ENCODE measurements at places on chromosomes 2 and 18.

GRCh38 chr2:26786207-26787028, 562 bp downstream of the CENPA start:
- DNase-seq: peak; percentile 19

DNA sequence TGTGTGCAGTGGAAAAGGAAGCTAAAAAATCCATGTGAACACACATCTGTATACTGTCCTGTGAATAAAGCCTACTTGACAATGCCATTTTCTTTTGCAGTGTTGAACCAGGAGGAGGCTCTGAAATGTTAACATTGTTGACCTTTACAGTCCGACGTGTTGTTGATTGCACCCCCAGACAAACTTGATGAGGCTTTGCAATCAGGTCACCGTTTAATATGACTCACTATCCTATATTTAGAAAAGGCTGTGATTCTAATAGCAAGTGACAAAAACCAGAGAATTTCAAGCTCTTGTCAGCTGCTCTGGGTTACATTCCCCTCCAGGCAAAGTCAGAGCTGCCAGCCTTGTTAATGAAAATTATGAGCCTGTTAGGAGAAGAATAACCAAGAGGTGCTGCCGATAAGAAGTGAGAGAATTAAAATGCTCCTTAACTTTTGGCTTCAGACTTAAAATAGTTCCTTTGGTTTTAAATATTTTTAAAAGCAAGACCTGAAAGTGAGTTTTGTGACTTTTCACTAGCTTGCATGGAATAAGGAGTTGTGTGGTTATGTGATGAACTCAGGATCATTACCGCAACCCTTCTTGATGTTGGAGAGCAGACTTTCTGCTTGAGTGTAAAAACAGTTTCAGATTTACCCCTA, 162.1 kb downstream of the QPCT start:
- DNase-seq: no peak

GRCh38 chr2:10971888-10972260, 60.1 kb downstream of the KCNF1 start:
- no peak for DNase-seq

DNA sequence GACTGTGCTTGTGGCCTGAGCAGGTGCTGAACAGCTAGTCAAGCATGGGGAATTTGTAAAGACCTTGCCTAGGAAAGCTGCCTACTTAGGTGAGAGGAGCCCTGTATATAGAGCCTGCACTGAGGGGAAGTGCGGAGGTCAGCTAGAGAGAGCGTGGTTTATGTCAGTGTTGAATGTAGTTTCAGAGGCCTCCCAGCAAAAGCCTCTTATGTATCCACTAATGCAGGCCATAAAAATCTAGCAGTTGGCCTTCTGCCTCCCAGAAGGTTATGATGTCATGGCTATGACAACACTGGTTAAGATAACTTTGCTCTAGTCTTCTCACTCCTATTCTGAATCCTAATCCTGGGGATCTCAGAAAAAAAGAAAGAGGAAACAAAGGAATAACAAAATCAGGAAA, 88.9 kb downstream of the ASXL3 start:
- no peak for DNase-seq

GRCh38 chr2:160371251-160372009, 122.2 kb downstream of the RBMS1 start:
- DNase-seq: no peak

Data from NCI-H524 (cell line).